Posterior cingulate gyrus (tissue), 11 donors: ENCODE measurements at places on chromosomes 7 and 10.
A peak's percentile ranks its signal among the peaks of the same experiment; 100 is the strongest.

GRCh38 chr10:75126277-75126676 lies 14.8 kb downstream of the SAMD8 start:
- no peak for DNase-seq

DNA sequence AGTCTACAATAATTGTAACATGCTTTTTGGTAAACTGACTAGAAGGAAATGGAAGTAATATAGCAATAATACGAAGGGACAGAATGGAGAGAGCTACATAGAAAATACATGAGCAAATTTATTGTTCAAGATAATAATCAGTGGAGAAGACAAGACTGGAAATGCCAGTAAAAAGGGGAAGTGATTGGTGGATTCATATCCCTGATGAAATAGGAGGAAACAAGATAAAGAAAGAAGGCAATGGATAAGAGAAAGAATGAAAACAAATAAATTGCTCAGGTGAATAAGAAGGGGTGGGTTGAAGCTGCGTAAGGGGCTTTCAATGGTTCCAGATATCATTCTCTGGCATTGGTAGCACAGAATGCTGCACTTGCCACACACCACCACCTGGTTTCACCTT lies 135.9 kb downstream of the LRRN3 start:
- no peak for DNase-seq

- no peak for DNase-seq
Observed at GRCh38 chr7:32410545-32410944, 79.6 kb downstream of the LSM5 start.

- DNase-seq = no peak
Observed at GRCh38 chr10:125159486-125159931, 854 bp downstream of the CTBP2 start.

DNA sequence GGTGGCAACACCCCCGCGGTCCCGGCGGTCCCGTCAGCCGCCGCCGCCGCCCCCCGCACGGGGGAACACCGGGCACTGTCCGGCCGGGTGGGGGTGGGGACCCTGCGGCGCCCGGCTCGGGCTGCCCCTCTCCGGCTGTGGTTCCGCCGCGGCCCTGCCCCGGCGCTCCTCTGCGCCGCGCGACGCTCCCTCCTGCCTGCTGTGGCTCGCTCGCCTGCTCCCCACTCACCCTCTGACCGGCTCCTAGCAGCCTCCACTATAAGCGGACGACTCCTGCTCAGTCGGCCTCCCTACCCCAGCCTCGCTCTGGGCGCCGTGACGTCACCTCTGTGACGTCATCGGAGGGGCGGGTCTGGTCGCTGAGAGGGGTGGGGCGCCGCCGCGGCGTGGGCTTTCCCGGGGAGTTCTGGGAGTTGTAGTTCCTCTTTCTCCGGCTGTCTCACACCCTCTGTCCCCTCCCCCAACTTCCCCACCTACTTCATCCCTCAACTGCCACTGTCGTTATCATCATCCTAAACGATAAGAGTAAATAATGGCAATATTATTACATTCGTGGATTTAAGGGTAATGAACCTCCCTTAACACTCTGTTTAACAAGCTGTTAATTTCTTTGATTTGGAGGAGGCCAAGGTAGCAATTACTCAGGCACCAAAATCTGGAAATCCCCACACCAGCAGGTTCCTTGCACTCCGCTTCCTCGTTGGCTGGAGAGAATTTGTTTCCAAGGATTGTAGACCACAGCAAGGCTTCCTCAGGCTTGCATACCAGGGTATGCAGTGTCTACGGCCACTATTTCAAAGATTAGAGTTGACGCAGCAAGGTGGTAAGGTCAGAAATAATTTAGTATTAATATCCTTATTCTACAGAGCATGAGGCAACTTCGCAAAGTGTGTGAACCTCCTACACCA lies at the start of gene UBE2H:
Gene UBE2H, minus strand, starts transcription at position 308 of the 908 bp plus-strand sequence. CDS start 405 bp downstream, outside the sequence.
- peak; percentile 99 for DNase-seq

- no peak for DNase-seq
Observed at GRCh38 chr10:117367718-117368117, 7.5 kb downstream of the PDZD8 start.

DNA sequence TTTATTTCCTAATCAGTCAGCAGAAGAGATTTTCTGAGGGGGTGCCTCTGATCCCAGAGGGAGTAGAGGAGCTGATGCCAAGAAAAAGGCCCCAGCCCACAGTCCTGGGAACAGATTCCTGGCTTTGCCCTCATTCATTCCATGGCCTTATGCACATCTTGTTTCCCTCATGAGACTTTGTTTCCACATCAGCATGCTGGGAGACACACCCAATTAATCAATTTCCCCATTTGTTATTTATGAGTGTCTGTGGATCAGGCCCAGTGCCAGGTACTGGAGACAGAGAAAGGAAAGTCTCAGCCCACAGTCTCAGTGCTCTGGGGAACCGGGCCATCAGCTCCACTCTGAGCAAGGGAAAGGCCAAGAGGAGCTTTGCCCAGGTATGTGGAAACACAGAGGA lies 496.2 kb upstream of the ZMIZ1 start:
- DNase-seq = no peak

- no peak for DNase-seq
Observed at GRCh38 chr10:10892290-10892875, 125.3 kb upstream of the CELF2 start.
